Mesothelial cell of epicardium (in vitro differentiated cells): ENCODE measurements at places on chromosomes 5 and 9. TPM values are rescaled to one million over a fixed set of nuclear protein-coding genes. Genes with fewer than 3 reads are reported as not detected.

Gene ALDH1A1
- 10.1 to 11.3 TPM (median 10.9 TPM) in 3 replicates for total RNA-seq

DNA sequence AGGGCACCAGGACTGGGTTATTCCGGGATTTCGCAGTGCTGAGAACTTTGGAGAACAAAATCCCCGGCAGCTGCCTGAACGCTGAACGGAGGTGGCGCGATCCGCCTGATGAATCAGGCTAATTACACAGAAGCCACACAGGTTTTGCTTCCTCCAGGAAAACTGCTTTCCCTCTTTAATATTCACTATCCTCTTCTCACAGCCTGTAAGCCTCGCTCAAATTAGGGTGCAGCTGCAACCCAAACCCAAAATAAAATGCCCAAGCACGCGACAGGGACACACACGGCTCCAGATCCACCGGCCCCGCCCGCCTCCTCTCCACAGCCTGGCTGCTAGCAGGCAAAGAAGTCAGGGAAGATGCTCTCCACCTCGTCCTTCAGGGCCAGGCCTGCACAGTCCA is 6.0 kb downstream of the SOHLH1 start:
- DNase-seq, result no peak

Gene GABRA1
- total RNA-seq, result not detected in 3 replicates

Gene NRARP
- 7.4 to 9.6 TPM (median 9.2 TPM) in 3 replicates for total RNA-seq

Gene RAI14
- 117 to 134 TPM (median 120 TPM) in 3 replicates for total RNA-seq

GRCh38 chr9:33116860-33117259 is 40.4 kb upstream of the SMU1 start:
- no peak for DNase-seq

DNA sequence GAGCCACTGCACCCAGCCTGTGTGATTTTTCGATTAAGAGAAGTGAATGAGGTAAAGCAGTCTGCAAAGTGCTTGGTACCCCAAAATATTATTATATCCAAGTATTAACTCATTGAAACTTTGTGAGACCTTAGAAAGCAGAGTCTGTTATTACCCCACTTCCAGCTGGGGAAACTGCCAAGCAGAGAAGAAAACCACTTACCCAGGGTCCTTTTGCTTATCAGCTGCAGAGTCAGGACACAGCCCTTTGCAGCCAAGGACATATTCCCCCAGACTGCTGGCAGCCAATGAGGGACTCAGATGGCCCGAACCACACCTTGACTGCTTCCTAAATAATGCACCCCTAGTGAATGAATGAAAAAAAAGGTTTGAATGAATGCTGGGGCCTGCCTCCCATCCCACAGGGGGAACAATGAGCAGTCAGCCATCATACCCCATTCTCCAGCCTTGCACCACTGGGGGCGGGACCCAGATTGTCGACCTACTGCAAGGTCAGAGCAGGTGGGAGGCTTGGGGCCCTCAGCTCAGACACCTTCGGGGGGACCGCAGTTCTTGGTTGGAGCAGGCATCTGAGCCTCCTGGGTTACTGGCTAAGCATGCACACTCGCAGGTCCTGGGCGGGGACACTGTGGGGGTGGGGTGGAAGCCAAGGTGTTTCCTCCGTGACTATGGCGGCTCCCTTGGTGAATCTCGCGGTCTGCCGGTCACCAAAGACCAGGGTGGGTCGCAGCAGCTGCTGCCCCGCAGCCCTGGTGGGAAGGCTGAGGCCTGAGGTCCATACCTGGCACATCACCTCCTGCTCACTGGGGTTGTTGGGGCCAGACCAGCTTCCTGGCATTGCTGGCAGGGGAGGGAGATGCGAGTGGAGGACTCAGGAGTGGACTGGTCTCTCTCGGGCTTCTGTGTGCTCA is 29.7 kb downstream of the PRRT1B start:
- DNase-seq, result no peak
